ENCODE measurements at places on chromosomes 2 and 18.

- peak; percentile 52 for DNase-seq
These were observed at the start of gene SCN9A for GRCh38 chr2:166375736-166376487. SCN9A (minus strand) TSS chr2:166375944; CDS start chr2:166311756, 64,188 bp downstream.

GRCh38 chr2:130829015-130829414 lies 7.7 kb upstream of the ARHGEF4 start:
- DNase-seq: peak; percentile 31

- no peak for DNase-seq
These were observed 38.4 kb downstream of the SERTAD2 start for GRCh38 chr2:64615192-64615763.

- no peak for DNase-seq
These were observed 7.9 kb downstream of the SF3B1 start for GRCh38 chr2:197426723-197427603.

GRCh38 chr18:13217971-13218367 lies 591 bp upstream of the LDLRAD4 start:
- DNase-seq: no peak

DNA sequence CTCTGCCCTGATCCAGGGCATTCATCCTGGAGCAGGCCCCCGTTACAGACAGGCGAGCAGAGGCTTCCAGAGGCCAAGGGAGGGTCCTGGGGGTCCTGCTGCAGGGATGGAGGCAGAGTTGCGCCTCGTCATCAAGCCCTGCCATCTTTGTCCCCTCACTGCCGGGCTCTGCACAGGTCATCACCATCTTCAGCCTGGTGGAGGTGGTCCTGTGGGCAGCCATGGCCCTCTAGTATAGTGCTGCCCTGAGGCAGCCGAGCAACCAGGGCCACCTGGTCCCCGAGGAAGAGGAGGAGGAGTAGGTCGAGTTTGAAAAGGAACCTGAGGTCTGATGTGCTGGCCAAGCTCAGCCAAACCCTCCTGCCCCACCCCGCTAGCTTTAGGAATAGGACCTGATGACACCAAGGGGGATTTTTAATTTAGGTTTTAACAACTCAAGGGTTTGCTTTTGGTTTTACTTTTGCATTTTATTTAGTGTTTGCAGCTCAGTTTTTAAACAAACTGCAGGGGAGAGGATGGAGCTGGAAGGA lies 8.8 kb upstream of the ALPI start:
- no peak for DNase-seq

DNA sequence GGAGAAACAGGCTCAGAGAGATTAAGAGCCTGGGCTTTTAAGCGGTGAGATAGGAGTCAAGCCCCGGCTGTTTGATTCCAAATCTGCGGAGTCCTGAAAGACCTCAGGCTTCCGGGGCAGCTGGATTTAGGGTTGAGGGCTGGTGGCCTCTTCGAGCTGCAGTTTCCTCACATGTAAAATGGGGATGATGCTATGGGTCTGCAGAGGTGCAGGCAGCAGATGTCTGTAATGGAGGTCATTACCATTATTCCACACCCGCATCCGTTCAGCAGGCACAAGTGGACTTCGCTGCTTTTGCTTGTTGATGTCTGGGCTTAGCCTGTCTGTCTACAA lies 175.6 kb upstream of the HS6ST1 start:
- DNase-seq: no peak

DNA sequence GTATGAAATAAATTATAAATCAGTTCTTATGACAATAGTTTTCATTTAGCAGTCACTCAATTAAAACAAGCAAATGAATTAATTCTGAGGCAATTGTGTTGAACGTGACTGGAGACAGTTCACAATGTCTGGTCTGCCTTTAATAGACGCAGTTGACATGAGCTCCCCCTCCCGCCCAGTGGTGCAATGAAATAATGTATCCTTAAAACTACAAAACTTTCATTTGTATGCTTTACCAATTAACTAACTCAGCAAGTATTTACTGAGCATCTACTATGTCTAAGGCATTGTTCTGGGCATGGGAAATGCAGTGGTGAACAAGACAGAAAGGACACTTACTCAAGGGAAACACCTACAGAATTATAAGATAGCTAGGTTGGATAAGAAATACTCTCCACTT lies 3.5 kb upstream of the DSC2 start:
- no peak for DNase-seq

GRCh38 chr2:212815453-212815852 lies 276.9 kb upstream of the ERBB4 start:
- DNase-seq: no peak

DNA sequence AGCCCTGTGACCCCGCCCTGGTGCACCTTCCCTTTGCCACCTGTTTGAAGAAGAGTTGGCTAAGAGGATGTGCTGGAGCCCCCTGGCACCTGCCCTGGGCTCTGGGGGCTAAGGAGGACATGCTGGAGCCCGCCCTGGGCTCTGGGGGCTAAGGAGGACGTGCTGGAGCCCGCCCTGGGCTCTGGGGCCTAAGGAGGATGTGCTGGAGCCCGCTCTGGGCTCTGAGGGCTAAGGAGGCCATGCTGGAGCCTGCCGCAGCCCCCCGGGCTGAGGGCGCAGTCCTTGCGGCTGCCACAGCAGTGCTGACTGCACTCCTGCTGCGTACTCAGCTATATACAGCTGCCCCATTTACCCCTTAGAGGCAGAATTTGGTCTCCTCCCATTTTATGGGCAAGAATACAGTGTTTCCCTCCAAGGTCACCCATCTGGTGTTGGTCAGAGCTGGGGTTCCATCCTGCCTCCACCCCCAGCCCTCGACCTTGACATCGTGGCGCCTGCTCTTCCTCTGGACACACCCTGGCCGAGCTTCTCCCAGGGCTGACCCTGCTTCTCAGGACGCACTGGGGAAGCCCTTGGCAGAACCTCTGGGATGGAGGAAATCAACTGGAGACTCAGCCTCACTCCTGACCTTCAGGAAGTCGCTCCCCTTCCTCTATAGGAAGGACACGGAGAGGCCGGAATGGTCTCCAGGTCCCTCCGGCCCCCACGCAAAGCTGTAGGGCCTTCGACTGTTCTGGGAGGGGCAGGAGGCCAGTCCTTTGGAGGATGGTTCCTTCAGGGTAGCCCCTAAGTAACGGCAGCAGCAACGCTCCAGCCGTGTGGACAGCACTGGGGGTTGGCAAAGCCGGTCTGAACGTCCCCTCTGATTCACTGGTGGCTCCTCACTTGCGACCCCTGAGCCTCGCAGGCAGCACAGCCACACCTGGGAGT lies 65.0 kb upstream of the HPCAL1 start:
- DNase-seq: no peak

DNA sequence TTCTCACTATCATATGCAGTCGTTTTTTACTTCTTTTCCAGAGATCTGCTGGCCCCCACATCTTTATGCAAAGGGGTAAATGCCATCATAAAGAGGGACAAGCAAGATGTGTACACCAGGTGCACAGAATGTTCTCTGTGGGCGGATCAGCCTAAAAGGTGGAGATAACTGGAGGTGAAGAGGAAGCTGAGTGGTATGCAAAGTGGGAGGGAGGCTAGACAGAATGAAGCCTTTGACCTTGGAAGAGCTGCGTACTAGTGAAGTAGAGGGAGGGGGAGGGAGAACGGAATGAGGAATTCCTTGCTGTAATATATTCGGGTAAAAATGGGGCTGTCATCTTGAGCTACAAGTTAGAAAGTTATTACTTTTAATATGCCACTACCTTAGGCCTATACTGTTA lies 287.5 kb upstream of the VRK2 start:
- no peak for DNase-seq

DNA sequence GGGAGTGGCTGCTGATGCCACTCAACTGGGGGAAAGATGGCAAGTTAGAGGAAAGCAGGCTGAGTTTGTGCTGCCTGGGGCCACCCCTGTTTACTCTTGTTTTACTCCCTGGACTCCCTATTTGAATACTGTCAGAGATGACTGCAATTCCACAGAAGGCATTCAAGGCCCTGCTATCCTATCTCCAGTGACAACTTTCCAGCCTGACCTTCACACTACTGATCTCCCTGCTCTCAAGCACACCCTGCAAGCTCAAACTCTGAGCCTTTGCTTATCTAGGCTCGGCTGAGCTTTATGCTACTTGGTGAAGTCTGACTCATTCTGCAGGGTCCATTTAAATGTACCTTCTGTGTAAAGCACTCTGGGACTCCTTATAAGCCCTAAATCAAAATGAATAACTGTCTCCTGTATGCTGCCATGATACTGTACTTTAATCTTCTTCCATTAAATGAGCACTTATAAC lies 39.3 kb upstream of the DSG1 start:
- no peak for DNase-seq

- no peak for DNase-seq
These were observed 129.8 kb upstream of the COL5A2 start for GRCh38 chr2:189309331-189309730.

DNA sequence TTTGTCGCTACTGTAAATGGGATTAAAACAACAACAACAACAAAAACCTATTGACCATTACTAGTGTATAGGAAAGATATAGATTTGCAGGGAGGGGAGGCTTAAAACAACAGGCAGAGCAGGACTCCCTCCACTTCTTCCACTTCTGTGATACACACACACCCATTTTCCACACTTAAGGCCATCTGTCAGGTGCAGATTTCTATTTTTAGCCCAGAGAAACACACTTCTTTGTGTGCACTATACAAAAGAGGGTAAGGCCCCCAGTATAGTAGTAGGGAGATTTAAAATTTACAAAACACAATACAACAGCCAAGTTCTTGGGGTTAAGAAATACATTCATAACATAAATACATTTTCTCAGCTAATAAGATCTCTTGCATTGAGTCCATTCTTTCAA lies 22.4 kb downstream of the PTPN2 start:
- DNase-seq: no peak

GRCh38 chr2:195721042-195721441 lies 64.0 kb downstream of the SLC39A10 start:
- DNase-seq: no peak

DNA sequence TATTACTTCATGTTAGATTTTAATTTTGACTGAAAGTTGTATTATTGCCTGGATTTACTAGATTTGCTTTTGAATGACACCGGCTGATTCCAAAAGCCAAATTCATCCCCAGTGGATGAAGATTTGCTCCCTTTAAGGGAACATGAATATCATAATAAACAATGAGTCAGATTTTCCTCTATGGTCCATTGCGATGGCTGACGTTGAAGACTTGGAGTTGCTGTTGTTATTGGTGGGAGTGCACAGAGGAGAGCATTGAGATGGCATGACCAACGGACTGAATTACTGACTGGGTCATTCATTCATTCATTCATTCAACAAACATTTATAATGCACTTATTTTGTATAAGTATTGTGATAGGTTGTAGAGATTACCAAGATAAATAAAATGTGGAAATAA lies 33.4 kb upstream of the LYPD1 start:
- DNase-seq: no peak

GRCh38 chr2:209496586-209496982 lies 72.7 kb downstream of the MAP2 start:
- DNase-seq: no peak

- DNase-seq: peak; percentile 36
These were observed 49.7 kb downstream of the LIMS1 start for GRCh38 chr2:108583903-108584520.

- DNase-seq: no peak
These were observed 67.1 kb upstream of the MAP4K4 start for GRCh38 chr2:101630224-101630949.

DNA sequence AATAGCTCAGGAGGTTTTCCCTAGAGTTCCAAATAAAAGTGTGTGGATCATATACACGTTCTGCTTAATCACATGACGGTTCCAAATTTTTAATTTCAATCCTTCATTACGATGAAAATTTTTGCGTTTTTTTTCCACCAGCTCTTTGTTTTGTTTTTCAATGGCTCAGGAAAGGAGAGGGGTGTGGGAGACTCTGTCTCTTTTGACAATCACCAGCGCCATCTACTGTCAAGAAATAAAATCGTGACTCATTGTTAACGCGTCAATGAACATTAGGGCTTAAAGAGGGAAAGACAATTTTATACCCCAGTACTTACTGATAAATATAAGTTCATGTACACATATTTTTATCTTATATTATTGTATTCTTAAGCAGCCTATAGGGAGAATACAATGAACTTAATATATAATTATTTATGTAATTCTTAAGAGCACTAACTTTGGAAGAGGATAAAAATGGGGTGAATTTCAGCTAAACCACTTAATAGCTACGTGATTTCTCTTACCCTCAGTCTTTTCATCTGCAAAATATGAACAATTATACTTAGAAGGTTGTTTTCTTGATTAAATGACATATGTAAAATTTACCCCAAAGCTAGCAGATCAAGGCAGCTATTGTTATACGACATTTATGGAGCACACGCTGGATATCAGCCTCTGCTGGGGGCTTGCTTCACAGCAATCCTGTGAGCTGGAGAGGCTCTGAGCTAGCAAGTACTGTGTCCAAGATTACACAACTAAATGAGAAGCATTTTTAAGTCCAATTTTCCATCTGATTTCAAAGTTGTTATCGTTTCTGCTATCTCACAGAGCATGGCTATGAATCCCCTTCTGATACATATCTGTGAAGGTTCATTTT lies 47.4 kb upstream of the RMDN2 start:
- DNase-seq: no peak

GRCh38 chr2:240987588-240987987 lies 10.8 kb upstream of the SNED1 start:
- no peak for DNase-seq

DNA sequence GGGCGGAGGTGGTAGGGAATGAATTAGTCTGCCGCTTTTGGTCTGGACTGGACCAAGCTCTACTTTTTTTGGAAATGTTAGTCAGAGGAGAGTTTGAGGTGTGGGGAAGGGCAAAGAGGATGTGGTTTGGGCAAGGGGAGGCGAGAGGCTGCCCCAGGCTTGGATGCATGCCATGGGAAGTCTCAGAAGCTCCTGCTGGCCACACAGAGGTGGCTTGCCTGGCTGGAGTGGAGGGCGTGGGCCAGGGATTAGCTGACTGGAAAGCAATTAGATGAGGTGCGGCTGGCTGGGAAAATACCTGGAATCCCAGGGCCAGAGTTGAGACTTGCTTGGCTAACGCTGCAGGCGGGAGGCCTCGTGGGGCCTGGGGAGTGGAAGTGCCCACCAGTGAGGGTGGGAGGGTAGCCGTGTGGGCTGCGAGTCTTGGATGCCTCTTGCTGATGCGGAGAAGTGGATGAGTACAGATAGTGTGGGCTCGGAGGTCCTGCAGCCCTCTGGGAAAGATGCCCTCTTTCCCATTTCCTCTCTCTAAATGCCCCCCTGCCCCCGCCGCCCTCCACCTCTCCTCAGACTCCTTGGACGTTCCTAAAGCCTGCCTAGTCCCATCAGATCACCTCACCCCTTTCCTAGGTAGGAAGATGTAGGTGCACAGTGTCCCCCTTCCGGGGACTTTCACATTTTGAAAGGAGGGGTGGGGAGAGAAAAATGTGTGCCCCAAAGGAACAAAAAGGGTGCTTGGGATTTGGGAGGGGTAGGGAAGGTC lies 117.6 kb downstream of the SMAD7 start:
- peak; percentile 8 for DNase-seq

Measured in T1000 (cell line).